ENCODE measurements at places on chromosomes 2 and 18.

GRCh38 chr2:129913695-129914495, 65.6 kb upstream of the RAB6C start:
- DNase-seq: no peak

- no peak for DNase-seq
These were observed 17.6 kb downstream of the CDC42EP3 start for GRCh38 chr2:37653805-37654378.

DNA sequence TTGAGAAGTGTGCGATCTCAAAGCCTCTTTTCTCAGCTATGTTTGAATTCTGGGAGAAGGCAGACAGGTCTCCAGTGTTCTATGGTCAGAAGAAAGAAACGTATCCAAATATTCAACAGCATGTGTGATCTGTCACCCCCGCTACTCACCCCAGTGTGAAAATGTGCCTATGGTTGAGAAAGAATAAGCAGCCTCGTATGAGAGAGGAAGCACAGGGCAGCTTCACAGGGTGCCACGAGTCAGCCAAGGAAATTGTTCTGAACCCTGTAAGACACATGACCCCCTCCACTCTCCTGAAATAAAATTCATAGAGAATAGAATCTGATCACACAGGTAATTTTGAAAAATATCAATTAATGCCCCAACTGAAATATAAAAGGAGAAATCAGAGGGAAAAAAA, 8.0 kb upstream of the SF3B1 start:
- DNase-seq: no peak

DNA sequence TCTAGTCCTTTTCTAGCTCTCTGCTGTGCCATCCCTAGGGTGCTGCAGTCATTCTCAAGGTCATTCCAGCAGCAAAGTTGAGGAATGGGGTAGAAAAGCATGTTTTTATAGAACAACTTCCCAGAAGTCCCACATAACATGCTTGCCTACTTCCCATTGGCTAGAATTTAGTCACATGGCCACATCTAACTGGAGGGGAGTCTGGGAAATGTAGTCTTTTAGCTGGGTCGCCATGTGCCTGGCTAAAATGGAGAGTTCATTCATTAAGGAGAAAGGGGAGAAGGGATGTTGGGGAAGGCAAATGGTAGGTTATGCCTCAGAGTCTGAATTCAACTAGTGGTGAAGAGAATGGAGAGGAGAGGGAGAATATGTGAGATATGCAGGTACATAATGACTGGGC, 85.7 kb downstream of the SLC4A3 start:
- DNase-seq: no peak

- DNase-seq: no peak
These were observed 9.3 kb upstream of the THADA start for GRCh38 chr2:43605079-43605655.

DNA sequence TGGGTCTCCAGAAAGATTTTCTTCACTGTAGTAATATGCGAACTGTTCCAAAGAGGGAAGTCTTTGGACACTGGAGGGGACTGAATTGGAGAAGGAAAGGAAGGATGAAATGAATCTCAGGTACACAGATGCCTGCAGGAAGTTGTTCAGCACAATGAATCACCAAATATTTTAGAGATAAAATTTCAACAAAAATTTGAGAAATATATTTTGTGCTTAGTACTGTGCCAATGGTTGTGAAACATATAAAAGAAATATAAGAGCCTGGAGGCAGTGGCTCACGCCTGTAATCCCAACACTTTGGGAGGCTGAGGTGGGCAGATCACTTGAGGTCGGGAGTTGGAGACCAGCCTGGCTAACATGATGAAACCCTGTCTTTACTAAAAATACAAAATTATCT, 3.2 kb downstream of the ELMOD3 start:
- DNase-seq: no peak

DNA sequence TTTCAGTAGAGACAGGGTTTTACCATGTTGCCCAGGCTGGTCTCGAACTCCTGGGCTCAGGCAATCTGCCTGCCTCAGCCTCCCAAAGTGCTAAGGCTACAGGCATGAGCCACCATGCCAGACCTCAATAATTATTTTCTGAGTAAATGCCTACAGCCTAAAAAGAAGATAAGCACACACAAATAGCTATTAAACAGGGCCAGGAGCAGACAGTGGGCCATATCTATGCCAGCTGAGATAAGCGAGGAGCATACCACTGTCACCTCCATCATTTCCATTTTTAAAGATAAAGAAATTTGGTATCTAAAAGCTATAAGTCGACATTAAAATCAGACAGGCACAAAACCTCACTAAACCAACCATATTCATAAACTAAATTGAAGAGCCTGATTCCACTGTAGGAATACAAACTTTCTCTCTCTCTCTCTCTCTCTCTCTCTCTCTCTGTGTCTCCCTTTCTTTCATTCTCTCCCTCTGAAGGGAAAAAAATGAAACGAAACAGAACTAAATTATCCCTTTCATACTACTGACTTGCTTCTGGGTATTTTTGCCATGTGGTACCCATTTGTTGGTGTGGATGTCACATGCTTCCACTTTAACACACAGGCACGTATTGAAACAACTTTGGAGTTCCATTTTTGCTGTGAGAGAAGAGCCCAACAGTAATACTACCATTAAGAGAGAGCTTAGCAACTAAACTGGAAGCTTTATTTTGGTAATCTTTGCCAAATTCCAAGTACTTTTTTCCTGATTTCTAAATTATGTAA, 51.0 kb downstream of the FARSB start:
- DNase-seq: no peak
